ENCODE measurements at places on chromosomes 13 and 19. TPM values are rescaled to one million over a fixed set of nuclear protein-coding genes. Genes with fewer than 3 reads are reported as not detected.

Gene CLDN10
- total RNA-seq, result 0.17 TPM

Gene SCEL
- total RNA-seq, result 0.17 TPM

Gene ZNF69
- 8.5 TPM for total RNA-seq

Gene WDR88
- total RNA-seq, result not detected

Gene PRSS57
- not detected for total RNA-seq

Gene ACTMAP
- total RNA-seq, result 15.2 TPM

Gene PNMA8A
- 39.3 TPM for total RNA-seq
